ENCODE measurements at places on chromosomes 6 and 20. TPM values are rescaled to one million over a fixed set of nuclear protein-coding genes. Genes with fewer than 3 reads are reported as not detected.

TINAG gene
- total RNA-seq = 0.14 TPM

LRRC73 gene
- 0.56 TPM for total RNA-seq

OR11A1 gene
- not detected for total RNA-seq

MATN4 gene
- total RNA-seq = 0.07 TPM

TMEM14B gene
- 113 TPM for total RNA-seq

DBNDD2 gene
- 23.8 TPM for total RNA-seq

DLK2 gene
- total RNA-seq = 7.0 TPM

TBXT gene
- not detected for total RNA-seq

STX11 gene
- 2.4 TPM for total RNA-seq

TSHZ2 gene
- total RNA-seq = not detected

TCF15 gene
- not detected for total RNA-seq

BCL2L1 gene
- total RNA-seq = 316 TPM

SLC35F1 gene
- 0.02 TPM for total RNA-seq

MYB gene
- 0.73 TPM for total RNA-seq

PROKR2 gene
- not detected for total RNA-seq

CST4 gene
- not detected for total RNA-seq

DNAH8 gene
- not detected for total RNA-seq

CGAS gene
- 4.5 TPM for total RNA-seq
